Chondrocyte (in vitro differentiated cells): ENCODE measurements at places on chromosomes 13 and 19. TPM values are rescaled to one million over a fixed set of nuclear protein-coding genes. Genes with fewer than 3 reads are reported as not detected.

DOCK9 gene
- 45.4 to 55.5 TPM (median 45.9 TPM) in 3 replicates for total RNA-seq

METTL21C gene
- total RNA-seq = not detected in 3 replicates

NPAS1 gene
- 1.0 to 1.8 TPM (median 1.7 TPM) in 3 replicates for total RNA-seq

CFAP97D2 gene
- total RNA-seq = not detected in 3 replicates

TMC4 gene
- total RNA-seq = 0.73 to 3.7 TPM (median 3.2 TPM) in 3 replicates

SPRED3 gene
- 3.2 to 4.6 TPM (median 4.6 TPM) in 3 replicates for total RNA-seq

ZIM2 gene
- not detected in 3 replicates for total RNA-seq

CACNA1A gene
- 0.41 to 0.58 TPM (median 0.42 TPM) in 3 replicates for total RNA-seq

CD33 gene
- not detected in 3 replicates for total RNA-seq

CDC42EP5 gene
- 62.9 to 66.4 TPM (median 66.4 TPM) in 3 replicates for total RNA-seq

NBEA gene
- total RNA-seq = 4.4 to 9.7 TPM (median 4.9 TPM) in 3 replicates

CADM4 gene
- 5.6 to 7.1 TPM (median 6.1 TPM) in 3 replicates for total RNA-seq

FUT2 gene
- total RNA-seq = not detected in 3 replicates

DNA sequence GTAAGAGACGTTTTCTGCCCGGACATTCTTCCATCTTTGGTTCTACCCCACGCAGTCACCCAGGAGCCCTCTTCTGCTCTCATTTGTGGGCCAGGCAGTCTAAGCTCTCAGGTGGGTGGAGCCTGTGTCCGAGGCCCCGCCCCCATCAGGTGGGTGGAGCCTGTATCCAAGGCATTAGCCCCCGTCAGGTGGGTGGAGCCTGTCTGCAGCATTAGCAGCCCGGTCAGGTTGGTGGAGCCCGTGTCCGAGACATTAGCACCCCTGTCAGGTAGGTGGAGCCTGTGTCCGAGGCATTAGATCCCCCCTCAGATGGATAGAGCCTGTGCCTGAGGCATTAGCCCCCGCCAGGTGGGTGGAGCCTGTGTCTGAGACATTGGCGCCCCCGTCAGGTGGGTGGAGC is 45.5 kb upstream of the C13orf46 start:
- no peak for DNase-seq

DNA sequence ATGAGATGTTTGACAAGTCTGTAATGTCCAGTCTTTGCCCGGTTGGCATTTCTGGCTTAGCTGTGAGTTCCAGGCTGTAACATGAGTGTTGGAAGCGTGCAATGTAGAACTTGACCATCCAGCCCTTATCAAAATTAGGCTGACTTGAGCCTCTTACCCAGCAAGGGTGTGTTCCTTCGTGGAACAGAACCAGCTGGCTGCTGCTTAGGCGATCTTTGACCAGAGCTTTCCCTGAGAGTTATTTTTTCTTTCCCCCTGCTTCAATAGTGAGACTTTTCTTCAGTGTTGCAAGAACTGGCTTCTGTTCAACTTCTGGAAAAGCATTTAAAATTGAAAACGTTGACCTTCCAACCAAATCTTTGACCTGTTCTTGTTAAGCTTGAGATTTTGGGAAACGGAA is 6.5 kb downstream of the TNFSF13B start:
- DNase-seq = no peak

GRCh38 chr19:293436-294110 is 2.4 kb upstream of the PLPP2 start:
- DNase-seq = no peak

DNA sequence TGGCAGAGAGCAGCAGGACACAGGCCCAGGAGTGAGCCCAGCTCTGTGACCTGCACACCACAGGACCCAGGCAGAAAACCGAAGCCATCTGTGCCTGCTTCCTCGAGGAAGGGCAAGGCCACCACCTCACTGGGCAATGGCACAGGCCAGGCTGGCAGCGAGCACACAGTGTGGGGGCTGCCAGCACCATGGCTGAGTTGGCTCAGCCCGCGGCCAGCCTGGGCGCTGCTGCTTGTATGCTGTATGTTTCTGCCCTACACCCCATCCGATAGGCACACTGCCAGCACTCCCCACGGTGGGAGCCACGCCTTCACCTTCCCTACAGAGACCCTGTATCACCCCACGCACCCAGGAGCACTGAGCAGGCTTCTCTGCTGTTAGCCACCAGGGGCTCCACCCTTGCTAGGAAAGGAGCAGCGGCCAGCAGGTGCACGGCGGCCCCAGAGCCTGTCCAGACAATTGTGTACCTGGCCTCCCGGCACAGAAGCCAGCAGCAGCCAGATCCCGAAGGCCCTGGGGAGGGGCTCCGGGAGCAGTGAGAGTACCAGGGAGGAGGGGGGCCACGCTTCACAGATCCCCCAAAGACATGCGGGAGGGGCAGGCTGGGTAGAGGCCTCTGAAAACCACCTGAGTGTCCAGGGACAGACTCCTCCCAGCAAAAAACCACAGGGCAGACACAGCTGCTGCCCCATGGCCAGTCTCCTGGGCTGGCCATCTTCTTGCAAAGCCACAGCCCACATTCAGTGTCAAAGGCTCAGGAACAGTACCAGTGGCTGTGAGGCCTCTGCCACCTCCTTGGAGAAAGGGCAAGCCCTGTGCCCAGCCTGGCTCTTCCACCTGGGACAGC is 56.1 kb downstream of the MLLT1 start:
- DNase-seq = peak; percentile 79

GRCh38 chr13:40776232-40776631 is 5.2 kb upstream of the MRPS31 start:
- no peak for DNase-seq

DNA sequence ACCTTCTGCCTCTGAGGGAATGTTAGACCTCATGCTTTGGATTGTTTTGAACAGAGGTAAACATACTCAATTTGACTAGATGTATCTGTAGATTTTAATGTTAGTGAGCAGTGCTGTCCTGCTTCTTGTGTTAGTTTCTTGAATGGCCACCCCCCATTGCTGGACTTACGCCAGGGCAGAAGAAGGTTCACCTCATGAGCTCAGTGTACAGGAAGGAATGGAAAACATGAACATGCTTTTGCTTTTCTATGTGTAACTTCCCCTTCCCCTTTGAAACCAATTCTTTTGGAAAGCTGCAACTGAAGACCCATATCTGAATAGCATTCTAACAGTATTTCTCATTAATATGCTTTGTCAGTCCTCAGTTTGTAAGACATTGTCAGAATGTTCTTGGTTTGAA is 32.3 kb downstream of the WASF3 start:
- DNase-seq = no peak

DNA sequence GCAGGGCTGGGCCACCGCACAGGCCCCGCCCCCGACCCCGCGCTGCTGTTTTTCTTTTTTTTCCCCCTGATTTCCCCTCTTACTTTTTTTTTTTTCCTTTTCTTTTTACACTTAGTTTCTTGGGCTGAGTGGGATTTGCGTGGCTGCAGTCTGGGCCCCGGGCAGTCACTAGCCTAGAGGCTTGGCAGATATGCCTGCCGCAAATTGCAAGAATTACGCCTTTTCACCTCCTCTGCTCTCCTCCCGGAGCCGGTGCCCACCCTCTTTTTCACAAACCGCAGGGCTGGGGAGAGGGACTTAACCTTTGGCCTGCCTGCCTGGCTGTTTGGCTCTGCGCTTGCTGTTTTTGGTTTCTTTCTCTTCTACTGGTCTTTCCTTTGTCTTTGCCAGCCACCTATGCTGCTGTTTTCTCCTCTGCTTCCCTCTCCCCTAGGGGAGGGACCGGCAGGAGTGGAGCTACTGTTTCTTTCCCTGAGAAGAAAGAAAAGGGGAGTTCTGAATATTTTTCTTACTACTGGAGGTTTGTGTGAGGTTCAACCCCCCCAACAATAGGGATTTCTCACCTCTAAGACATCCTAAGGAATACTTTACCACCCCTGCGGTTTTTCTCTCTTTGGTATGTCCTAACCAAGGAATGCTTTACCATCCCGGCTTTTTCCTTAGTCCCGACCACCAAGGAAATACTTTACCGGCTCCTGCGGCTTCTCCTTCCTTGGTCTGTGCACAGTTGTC is 11.0 kb downstream of the ZNF552 start:
- DNase-seq = no peak

GRCh38 chr19:43784241-43784980 is 3.6 kb upstream of the KCNN4 start:
- no peak for DNase-seq

GRCh38 chr19:15313649-15314279 is 18.6 kb downstream of the BRD4 start:
- DNase-seq = peak; percentile 7

DNA sequence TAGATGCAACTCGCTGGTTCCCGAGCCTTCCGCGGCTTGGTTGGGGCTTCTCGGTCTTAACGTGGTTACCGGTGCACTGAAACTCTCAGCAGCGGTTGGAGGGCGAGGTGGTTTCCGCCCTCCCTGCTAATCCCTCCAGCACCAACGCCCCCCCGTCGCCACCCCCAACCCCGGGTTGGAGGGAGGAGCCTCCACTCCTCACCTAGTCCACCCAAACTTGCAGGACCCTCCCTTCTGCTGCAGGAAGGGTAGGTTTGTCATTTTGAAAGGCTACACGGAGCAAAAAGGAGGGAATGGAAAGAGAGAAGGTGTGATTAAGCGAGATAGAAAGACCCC is 465.0 kb downstream of the ITGBL1 start:
- DNase-seq = no peak

DNA sequence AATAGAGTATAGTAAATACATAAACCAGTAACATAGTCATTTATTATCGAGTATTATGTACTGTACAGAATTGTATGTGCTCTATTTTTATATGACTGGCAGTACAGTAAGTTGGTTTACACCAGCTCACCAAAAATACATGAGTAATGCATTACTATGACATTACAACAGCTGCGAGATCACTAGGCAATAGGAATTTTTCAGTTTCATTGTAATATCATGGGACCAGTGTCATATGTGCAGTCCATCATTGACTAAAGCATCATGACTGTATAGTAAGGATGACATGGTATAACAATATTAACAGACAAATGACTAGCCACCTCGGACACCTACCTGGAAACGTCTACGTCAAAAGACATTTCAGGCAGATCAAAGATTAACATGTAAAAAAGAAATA is 33.6 kb downstream of the ATP7B start:
- no peak for DNase-seq

DNA sequence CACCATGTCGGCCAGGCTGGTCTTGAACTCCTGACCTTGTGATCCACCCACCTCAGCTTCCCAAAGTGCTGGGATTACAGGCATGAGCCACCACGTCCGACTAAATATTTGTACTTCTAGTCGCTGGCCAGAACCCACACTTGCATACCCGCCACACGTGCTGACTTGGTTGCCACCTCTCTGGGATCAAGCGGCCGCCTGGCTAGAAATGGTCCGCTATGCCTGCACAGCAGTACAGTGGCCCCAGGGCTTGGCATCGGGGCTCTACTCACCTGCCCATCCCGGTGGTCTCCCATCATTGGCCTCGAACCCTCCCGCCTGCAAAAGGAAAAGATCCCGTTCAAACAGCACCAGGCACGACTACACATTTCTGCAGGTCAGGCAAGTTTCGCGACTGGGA is 23.7 kb upstream of the TINCR start:
- peak; percentile 89 for DNase-seq

DNA sequence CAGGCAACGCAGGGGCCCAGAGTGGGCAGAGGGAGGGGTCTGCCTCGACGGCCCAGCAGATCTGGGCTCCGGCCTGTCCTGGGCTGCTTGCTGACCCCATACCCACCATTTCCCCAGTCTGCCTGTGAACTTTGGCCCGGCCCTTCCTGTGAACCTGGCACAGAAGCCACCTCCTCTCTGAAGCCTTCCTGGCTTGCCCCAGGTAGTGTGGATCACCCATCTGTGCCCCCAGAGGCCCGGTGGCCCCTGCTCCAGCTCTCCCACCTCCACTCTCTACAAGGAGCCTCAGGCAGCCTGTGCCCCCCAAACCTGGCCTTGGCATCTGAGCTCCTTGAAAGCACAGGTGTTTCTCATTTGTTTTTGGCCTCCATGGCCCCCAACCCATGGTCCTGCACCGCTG is 15.7 kb downstream of the PLEKHF1 start:
- no peak for DNase-seq

DNA sequence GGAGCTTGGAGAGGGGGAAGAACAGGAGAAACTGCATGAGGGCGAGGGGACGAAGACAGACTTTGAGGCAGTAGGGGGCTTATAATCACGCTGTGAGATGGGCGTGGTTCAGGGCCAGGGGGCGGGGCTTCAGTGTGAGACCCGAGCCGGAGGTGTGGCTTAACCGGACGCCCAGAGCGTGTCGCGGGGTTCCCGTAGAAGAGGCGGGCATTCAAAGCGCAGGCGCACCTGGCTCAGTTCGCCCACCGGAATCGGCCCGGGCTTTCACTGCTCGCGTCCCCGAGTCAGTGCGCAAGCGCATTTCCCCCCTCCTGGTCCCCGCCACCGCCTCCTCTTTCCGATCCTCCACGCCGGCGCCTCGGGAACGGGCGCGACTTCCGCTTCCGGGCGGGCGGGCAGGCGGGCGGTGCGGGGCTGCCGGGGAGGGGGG is 225 bp upstream of the ZNF865 start:
- peak; percentile 100 for DNase-seq

DNA sequence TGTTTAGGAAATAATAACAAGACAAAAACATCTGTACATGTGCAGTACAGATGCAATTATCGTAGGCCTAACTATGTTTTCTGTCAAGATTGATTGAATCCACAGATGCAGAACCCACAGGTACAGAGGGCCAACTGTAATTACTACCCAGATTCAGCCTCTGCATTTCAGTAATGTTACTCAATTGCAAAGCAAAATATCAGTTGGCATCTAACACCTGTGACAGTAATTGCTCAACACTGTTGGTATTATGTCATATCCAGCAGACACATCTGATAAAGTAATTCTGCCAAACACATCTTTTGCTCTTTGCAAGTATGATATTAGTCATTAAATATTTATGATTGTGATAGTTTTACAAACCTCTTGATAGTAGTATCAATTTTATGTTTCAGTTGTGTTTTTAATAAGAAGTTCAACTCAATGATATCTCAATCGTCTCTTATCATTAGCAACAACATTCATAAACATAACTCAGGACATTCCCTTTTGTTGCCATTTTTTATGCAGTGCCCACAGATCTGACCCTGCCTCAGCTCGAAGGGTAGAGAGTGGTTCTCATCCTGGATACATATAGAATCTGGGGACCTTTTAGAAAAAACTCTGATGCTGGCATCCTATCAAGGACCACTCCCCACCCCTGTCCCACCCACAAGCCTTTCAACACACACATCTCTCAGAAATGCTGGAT is 104.7 kb downstream of the MYCBP2 start:
- no peak for DNase-seq

DNA sequence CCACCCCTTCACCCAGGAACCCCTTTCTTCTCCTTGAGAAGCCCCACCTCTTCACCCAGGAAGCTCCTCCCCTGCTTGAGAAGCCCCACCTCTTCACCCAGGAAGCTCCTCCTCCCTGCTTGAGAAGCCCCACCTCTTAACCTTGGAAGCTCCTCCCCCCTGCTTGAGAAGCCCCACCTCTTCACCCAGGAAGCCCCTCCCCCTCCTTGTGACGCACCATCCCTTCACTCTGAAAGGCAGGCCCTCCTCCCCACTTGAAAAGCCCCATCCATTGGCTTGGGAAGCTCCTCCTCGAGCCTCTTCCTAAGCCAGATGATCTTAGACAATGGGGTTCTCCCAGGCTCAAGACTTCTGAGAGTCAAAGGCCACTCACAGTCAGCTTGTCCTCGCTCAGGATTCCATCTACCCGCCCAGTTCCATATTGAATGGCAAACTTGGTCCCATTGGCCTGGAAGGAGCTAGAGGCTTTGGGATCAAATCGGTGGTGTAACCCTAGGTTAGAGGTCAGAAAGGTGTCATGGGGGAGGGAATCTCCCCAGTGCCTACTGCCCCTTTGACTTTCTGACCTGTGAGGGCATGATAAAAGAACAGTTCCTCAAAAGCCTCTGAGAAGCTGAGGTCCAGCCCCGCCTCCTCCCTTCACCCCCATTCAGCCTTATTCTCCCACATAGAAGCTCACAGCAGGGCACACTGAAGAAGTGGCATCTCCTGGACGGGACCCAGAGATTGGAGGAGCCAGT is 4.0 kb downstream of the NAPSA start:
- DNase-seq = peak; percentile 21

GRCh38 chr13:29195456-29195855 is 375.3 kb downstream of the MTUS2 start:
- no peak for DNase-seq
